Uterus (tissue), 4 donors: ENCODE measurements at places on chromosomes 6 and 20. TPM values are rescaled to one million over a fixed set of nuclear protein-coding genes. Genes with fewer than 3 reads are reported as not detected.
A peak's percentile ranks its signal among the peaks of the same experiment; 100 is the strongest.

DNA sequence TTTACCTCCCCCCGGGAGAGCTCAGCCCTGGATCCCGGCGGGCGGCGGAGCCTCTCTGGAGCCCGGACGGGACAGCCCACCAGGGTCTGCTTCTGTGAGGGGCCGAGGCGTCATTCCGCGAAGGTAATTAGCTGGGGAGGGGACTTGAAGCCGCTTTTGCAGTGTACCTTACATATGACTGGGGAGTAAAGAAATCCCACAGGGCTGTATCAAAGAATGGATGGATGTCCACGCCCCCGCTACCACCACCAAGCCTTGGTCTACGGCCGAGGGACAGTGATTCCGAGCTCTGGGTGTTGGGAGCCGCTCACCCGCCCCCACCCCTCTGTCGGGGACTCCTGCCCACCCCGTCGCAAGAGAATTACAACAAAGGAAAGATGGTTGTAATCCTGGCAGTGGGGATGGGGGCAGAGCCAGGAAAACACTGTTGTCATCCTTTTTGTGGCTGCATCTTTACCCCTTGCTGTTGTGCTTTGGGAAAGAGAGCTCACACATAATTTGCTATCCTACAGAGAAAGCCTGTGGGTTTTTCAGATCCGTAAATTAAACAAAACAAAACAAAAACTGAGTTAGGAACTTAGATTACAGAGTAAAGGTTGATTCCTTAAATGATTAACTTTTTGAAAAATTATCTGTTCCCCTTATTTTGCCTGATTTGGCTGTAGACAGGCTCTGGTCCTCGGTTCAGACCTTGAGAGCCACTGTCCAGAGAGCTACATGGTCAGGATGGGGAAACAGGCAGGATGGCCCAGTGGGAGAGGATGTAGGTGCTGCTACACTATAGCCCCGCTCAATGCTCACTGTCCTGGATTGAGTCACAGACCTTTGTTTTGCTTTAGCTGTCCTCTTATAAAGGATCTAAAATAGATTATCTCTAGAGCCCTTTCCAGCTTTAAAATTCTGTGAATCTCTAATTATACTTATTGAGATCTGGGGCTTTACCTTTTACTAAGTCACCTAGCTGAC is 997 bp upstream of the FBXO30 start:
- DNase-seq: peak; percentile 26

DNA sequence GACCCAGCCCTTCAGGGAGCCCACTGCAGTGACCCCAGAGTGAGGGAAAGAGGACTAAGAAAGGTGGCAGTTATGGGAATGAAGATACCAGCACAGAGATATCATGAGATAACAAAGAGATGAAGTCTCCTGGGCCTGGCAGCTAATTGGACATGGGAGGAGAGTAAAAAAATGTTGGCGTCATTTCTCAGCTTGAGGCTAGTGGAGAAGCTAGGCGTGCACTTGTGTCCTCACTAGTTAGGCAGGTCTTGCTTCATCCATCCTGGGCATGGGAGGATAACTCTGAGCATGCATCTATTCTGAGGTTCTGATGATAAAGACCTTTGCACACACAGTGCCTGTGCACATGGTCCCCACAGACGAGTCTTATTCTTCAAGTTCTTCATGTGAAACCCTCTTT is 4.1 kb upstream of the GFOD1 start:
- no peak for DNase-seq

DNA sequence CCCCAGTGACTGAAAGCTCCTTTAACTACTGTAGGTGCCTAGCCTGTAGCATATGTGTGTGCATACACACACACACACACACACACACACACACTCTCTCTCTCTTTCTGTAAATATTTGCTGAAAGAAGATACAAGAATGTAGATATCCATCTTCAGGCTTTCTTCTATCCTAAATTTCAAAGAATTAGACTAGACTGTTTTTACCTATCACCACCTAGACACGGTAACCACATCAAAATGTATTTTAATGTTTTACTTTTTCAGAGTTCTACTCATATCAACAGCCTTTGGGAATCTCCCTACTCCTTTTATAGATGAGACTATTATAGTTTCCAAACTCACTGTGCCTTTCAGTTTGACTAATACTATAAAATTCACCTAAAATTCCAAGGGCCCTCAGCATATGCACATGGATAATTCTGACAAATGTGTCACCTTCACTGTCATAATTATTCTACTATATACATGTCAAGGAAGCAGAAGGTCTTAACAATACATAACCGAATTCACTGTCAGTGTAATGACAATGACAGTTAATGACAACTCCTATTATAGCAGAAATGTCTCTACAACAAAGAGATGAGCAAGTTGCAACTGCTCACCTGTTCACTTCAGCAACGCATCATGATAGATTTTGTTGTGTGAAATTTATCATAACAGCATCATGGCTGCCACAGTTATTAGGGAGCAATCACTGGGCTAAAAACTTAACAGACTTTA is 236.5 kb downstream of the GMPR start:
- no peak for DNase-seq

- DNase-seq: no peak
Measured at GRCh38 chr20:58001381-58001780, 227.1 kb downstream of the ANKRD60 start.

- no peak for DNase-seq
Measured at GRCh38 chr20:37238935-37239451, 22.6 kb downstream of the GHRH start.

DNA sequence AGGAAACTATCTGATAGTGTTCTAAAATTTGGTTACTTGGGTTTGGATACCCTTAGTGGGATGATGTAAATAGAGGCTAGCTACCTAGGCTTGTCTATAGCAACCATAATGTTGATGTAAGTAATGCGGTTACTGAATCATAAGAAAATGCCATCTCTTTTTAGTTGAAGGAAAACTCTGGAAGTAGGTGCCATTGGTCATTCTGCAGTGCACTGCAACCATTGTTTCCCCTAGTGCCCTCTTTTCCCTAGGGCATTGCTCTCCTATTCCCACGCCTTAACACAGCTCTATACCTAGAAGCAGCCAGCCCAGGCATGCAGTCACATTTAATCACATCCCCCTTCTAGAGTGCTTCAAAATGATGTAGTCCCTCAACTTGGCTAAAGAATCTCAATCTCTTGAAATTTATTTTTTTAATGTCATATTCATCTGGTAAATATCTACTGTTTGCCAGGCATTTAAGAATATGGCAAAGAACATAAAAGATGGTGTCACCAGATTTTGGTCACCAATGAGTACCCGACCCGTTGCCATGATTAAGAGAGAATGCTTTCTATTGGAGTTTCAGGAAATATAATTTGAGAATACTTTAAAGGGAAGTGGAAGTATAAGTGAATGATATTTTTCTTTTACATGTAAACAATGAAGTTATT is 10.4 kb downstream of the LOC128125822 start:
- no peak for DNase-seq

Gene HLA-A
- total RNA-seq: 565 TPM

- DNase-seq: peak; percentile 51
Measured at GRCh38 chr6:154732538-154733182, 556 bp upstream of the SCAF8 start.

DNA sequence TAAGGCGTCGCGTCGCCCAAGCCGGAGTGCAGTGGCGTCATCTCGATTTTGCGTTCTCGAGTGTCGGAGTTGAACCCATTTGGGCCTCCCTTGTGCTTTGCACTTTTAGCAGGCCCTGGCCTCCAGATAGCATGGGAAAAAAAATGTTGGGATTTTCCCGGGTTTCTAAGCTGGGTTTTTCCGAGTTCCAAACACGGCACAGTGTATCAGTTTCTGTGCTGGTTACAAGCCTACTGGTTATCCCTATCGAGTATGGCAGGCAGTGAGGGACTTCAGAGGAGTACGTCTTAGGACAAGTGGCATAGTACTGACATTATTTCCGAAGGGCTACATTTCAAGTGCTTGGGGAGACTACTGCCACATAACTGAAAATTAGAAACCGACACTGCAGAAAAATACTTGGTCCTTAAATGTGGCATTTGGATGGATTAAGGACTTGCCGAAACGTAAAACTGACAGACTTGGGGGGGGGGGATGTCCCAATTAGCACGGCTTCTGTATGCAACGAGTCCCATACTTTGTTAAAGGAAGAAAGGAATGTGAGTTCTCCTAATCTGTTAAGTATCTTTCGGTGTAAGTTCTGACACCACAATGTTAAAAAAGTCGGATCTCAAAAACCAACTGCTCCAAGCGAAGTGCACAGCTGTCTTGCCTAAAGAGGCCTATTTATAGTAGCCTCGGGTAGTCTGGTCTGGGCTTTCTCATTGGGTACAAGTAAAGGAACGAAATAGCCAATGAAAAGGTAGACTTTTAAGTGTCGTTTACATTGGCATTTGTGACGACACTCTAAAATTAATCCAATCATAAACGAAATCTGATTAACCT is 70.2 kb downstream of the HFE start:
- DNase-seq: no peak

Gene KHDC1
- 4.8 TPM for total RNA-seq

- DNase-seq: no peak
Measured at GRCh38 chr6:143542888-143543287, 31.4 kb upstream of the FUCA2 start.

- DNase-seq: no peak
Measured at GRCh38 chr20:49785149-49785851, 27.3 kb upstream of the SLC9A8 start.

DNA sequence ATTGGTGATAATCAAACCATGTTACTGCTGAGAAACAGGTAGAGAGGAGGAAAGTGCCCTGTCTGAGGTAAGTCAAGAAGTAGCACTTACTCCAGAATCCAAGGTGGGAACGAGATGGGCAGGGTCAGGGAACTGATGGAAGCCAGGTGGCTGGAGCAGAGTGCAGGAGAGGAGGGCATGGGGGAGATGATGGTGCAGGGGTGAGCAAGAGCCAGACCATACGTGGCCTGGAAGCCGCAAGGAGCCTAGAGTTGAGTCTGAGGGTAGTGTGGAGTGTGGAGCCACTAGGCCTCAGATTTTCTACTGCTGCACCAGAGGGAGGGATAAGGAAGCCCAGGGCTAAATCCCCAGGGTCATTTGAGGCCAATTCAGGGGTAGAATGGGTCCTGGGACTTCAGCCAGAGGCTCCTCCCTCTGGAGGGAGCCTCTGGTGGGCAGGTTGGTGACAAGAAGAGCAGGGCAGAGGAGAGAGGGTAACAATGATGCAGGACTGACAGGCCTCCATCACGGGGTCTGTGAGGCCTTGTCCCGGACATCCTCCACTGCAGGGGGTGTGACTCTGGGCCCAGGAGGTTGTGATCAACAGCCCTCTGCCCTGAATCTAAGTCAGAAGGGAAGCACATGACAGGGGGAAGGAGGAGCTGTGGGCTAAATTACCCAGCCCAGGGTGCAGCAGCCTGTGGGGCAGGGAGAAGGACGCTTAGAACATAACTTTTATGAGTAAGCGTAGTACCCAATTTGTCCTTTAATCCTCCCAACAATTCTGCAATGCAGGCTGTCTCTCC is 28.7 kb downstream of the COX4I2 start:
- DNase-seq: no peak

DNA sequence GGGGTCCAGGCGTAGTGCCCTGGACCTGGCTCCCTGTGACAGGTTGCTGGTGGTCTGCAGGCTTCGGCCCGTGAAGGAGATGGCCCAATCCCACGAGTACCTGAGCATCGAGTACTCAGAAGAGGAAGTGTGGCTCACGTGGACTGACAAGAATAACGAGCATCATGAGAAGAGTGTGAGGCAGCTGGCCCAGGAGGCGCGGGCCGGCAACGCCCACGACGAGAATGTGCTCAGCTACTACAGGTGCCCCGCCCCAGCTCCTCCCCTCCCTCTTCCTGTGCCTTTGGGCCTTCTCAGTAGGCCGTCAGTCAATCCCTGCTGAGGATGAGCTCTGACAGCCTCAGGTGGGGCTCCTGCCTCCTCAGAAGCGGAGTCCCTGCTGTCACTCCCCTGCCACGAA is 42.6 kb downstream of the UQCC2 start:
- DNase-seq: no peak

DNA sequence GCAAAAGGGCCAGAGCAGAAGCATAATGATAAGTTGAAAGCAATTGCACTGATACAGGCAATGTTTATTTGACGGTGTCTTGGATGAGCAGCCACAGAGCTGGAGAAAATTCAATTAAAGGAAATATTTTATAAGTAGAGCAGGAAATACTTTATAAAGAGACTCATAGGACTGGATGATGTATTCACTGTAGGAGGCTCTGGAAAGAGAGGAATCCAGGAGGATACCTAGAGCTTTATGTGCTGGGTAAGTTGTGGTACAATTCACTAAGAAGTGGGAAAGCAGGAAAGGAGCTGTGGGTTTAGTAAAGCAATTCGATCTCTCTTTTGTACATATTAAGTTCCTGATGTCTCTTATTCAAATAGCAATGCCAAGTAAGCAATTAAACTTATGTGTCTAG is 86.3 kb downstream of the C6orf118 start:
- DNase-seq: no peak

Gene SLC22A3
- 22.6 TPM for total RNA-seq

Gene IYD
- not detected for total RNA-seq

DNA sequence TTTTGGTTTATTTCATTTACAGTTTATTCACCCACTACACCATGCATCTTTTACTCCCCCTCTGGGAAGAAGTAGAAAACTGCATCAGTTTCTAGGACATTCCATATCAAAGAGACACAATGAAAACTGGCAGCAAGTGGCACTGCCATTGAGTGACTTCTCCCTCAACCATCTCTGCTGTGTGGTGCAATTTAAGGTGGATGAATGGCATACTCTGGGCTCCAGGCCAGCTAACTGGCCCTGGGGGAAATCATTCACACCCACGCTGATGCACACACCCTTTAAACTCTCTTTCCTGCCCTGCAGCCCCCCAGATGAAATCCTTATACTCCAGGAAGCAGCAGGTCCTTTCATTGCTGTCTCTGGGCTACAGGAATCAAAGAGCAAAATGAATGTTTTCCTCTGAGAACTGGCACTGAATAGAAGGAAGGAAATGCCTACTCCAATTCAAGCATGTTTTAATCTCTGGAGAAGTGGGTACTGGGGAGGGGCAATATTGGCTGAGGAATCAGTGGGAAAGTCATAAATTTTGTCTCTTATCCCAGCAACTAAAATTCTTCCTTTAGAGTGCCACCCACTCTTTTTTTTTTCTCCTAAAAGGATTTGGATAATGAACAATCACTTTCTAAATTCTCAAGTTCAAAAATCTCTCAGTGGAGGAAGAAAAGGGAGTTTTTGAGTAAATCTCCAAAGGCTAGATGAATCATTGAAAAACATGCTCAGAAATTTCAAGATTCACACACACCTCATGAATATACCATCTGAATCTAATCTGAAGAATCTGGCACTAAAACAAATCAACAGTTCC is 16.9 kb upstream of the RFPL4B start:
- DNase-seq: no peak

Gene GLP1R
- total RNA-seq: not detected

GRCh38 chr6:49646130-49646824 is 9.6 kb upstream of the RHAG start:
- no peak for DNase-seq

DNA sequence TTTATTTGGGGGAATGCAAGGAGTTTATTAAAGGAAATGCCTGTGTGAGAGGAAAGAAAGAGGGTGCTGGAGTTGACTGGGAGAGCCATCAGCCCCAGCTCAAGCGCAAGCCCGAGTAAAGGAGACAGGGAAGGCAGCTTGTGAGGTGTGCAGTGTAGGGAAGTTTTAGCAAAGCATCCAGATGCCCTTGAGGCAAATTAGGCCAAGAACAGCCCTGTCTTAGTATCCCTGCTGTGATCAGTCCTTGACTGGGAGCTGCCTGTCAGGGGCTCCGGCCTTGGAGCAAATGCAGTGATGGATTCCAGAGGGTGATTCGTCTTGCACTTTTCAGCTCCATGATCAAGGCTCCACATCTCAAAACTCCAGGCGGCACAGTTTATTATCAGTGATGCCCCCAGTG is 561.7 kb downstream of the KIF16B start:
- no peak for DNase-seq
